ENCODE measurements at places on chromosomes 3 and 15. TPM values are rescaled to one million over a fixed set of nuclear protein-coding genes. Genes with fewer than 3 reads are reported as not detected.
A peak's percentile ranks its signal among the peaks of the same experiment; 100 is the strongest.

DNA sequence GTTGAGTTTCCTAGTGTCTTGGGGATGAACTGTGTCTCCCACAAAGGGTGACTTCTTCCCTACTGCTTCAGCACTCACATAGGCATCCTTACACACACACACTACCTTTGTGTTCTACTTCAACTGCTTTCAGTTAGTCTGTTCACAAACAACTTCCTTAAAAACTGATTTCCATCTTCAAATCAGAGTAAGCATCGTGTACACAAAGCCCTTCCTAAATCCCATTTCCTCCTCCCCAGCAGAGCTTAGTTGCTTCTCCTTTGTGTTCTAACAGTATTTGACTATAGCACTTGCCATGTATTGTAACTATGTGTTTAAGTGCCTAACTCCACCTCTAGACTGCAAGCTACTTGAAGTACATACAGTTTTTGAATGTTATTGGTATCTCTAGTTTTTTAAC is 71.7 kb downstream of the TNIK start:
- peak; percentile 25 for DNase-seq

The COL6A5 gene
- total RNA-seq: not detected

DNA sequence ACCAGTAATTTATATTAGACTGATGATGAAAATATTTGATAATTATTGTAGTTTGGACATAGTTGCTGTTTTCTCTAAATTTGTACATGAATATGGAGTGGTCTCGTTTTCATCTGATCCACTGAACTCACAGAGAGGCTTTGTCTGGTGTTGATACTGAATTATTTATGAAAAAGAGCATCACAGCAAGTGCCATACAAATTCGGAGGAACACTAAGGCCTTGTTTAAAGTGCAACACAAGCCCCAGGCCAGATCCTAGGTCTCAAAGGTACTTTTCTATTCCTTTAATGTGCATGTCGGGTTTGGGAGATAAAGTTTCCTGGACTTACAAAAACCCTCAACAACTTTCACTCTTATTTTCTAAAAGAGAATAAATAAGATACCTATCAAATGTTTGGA is 796.8 kb upstream of the EPHA6 start:
- peak; percentile 92 for DNase-seq

DNA sequence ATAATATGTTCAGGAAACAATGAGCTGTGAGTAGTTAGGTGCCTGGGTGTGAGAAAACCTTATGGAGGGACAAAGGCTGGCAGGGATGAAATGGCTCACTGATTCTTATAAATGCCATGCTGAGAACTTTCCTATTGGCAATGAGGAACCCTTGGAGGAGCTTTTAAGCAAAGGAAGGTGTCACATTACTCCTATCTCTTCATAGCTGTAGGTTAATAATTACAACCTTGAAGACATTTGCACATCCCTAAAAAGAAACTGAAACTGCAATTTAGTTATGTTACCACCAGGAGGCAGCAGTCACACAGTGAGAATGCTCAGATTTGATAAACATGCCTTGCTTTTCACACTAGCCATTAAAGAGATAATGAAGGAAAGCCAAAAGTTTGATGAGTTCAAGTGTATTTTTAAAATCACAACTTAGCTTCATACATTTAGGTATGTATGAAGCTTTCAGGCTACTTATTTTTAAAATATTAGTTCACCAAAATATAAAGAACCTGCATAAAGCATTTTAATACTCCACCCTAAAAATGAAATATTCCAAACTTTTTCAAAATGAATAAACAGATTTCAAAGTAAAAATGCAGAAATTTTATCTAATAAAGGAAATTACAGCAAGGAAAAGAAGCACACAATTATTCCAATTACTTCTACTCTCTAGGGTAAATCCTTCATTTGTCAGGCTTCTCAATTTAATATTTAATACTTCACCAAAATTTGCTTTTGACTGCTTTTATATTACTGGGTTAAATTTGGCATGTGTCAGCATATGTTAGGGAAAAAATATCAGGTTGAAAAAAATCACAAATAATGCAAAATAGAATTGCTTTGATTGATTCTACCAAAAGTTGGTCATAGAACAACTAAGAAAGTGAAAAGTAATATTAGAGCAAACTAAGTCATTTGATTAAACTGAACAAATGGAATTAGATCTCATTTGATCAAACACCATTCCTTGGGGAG is 136.9 kb upstream of the SLC2A2 start:
- DNase-seq: peak; percentile 35

The FOXB1 gene
- not detected for total RNA-seq

DNA sequence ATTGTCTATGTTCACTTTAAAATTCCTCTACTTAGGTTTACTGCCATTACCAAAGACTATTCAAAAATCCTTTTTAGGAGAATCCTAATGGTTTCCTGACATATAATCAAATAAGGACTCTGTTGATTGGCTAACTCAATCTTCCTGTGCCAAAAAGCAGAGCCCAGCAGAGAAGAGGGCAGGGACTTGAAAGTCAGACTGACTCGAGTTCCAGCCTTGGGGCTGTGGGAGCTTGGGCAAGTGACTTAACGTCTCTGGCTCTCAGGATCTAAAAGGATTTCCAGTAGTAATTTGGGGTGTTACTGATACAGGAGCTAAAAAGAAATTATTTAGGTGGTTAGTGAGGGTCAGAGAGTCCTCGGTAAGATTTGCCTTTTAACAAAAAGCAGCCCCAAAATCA is 10.9 kb downstream of the CCR5 start:
- DNase-seq: no peak

DNA sequence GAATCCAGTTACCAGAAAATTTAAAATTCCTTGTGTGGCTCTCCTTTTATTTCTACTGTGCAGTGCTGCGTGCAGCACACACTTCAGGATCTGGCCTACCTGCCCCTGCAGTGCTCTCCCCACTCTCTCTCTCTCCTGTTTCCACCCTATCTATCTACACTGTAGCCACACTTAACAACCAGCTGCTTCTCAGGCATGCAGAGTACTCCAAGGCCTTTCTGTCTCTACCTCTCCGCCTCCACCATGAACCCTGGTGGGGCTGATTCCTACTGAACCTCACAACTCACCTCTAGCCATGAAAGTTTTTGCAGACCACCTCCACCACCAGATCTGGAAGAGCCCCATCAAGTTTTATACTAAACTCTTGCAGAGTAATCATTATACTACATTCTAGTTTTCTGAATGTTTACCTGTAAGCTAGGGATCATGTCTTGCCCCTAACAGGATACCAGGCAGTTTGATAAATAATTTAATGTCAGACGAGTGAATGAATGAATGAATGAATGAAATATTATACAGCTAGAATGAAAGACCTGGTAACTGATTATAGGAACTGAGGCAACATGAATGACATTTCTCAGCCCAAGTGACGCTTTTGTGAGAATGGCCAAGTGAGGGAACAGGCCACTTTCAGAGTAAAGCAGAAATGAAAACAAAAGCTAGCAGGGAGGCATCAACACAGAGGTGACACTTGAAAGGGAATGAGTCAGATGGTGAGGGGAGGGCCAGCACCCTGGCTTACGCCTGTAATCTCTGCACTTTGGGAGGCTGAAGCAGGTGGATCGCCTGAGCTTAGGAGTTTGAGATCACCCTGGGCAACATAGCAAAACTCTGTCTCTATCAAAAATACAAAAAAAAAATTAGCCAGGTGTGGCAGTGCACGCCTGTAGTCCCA is 363.5 kb downstream of the FOXP1 start:
- DNase-seq: no peak

- DNase-seq: peak; percentile 11
Measured at GRCh38 chr3:194277786-194278130, 73.4 kb downstream of the CPN2 start.

The SPTBN5 gene
- 0.03 TPM for total RNA-seq

DNA sequence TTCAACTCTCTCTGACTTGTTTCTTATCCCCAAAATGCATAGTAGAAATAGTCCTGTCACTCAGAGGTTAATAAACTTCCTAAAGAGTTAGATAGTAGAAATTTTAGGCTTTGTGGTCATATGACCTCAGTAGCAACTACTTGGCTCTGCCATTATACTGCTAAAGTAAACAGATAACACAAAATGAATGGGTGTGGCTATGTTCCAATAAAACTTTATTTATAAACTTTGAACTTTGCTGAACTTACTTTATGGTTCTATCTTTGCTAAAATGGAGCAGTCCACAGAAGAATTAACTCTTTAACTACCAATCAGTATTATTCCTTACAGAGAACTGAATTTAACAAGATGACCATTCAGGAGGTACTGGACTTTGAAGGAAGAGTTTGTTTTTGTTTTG is 393.6 kb upstream of the CDIN1 start:
- no peak for DNase-seq

- DNase-seq: no peak
Measured at GRCh38 chr15:50605462-50605861, 59.0 kb upstream of the USP50 start.
